ENCODE measurements at places on chromosomes 4 and X.
A peak's percentile ranks its signal among the peaks of the same experiment; 100 is the strongest.

DNA sequence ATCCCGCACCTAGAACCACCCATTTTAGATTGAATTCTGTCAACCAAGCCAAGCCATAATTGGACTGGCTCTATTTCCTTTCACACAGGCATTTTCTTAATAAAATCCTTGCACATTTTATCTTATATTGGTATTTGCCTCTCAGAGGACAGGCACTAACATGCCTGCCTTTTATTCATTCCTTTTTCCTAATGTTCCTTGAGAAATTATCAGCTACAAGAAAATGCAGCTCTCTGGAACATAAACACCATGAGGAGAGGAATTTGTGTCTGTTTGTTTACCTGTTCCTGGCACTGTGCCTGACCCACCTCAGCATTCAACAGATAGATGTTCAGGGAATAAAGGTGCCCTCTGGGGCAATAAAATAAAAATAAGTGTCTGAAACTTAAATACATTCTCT is 116.2 kb downstream of the PDHA2 start:
- DNase-seq, result no peak

- DNase-seq, result no peak
Observed at GRCh38 chrX:148854306-148854705, 353.9 kb downstream of the AFF2 start.

DNA sequence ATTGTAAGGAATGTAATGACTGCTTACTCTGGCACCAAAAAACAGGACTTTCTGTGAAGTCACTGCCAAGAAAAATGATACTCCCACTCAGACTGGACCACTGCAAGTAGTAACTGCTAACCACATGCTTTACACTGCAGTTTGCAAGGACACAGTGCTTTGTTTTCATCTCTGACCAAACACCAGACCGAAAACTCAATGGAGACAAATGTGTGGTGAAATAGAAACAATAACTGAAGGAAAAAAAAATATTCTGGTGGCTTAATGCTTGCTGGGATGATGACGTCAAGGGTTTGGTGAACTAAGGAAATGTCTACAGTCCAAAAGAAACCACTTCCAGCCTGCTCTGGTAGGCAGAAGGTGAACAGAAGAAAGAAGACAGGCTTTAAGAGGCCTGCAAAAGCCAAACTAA is 13.2 kb downstream of the GPC4 start:
- DNase-seq, result no peak

- DNase-seq, result no peak
Observed at GRCh38 chr4:185799442-185799841, 12.6 kb downstream of the SORBS2 start.

DNA sequence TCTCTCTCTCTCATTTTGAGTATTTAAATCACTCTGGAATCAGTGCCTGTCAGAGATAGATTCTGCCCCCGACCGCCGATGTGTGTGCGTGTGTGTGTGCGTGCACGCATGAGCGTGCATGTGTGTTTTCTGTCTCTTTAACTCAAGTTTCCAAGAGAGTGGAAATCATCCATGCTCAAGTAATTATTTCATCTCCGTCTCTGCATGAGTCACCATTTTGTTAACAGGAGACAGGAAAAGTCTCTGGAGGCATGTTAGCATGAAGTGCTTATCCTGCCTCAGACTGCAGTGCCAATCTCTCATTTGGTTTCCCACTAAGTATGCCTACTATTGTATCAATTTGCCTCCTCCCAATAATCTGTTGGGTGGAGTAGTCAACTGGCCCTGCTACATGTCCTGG is 182.9 kb upstream of the NHS start:
- DNase-seq, result no peak

- DNase-seq, result peak; percentile 10
Observed at GRCh38 chr4:83112231-83112630, 2.3 kb downstream of the PLAC8 start.

DNA sequence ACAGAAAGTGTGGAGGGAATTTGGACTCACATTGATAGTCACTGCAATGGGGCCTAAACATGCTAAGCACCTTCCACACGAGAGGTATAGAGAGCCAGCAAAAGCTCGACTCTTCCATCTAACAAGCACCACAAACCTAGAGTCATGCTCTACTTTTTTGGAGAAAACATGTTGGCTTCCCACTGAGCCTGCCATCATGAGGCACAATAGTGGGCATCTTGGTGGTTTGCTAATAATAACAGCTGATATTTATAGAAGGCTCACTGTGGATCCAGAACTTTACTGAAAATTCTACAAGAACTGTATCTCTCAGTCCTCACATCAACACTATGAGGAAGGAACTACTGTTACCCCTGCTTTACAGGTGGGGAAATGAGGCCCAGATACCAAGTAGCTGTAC is 26.6 kb downstream of the MAML3 start:
- DNase-seq, result no peak

GRCh38 chrX:134732152-134732551 is 73.9 kb upstream of the PLAC1 start:
- no peak for DNase-seq

- DNase-seq, result no peak
Observed at GRCh38 chrX:70134116-70134477, 850 bp downstream of the IGBP1 start.
